ENCODE measurements at places on chromosomes 12 and 14. TPM values are rescaled to one million over a fixed set of nuclear protein-coding genes. Genes with fewer than 3 reads are reported as not detected.

Gene IQSEC3
- total RNA-seq = 0.36 TPM

Gene GLT1D1
- 0.28 TPM for total RNA-seq

- no peak overlapping the region for H3K4me3 ChIP-seq
- no peaks in the 10 kb centered on the region for H3K27me3 ChIP-seq
- H3K4me1 ChIP-seq = no peaks in the 10 kb centered on the region
- H3K36me3 ChIP-seq = no peaks in the 10 kb centered on the region
Observed at GRCh38 chr12:17992002-17992656, 97.9 kb downstream of the RERGL start.

GRCh38 chr12:122533856-122534255 lies 6.8 kb downstream of the KNTC1 start:
- H3K36me3 ChIP-seq = no peaks in the 10 kb centered on the region
- H3K4me3 ChIP-seq = no peak overlapping the region
- no peaks in the 10 kb centered on the region for H3K27me3 ChIP-seq
- DNase-seq = no peak

All from sigmoid colon (tissue), 7 donors.